ENCODE measurements at places on chromosomes 5 and 9.
A peak's percentile ranks its signal among the peaks of the same experiment; 100 is the strongest.

- no peak for DNase-seq
Observed at GRCh38 chr9:132348676-132349075, 6.1 kb downstream of the SETX start.

DNA sequence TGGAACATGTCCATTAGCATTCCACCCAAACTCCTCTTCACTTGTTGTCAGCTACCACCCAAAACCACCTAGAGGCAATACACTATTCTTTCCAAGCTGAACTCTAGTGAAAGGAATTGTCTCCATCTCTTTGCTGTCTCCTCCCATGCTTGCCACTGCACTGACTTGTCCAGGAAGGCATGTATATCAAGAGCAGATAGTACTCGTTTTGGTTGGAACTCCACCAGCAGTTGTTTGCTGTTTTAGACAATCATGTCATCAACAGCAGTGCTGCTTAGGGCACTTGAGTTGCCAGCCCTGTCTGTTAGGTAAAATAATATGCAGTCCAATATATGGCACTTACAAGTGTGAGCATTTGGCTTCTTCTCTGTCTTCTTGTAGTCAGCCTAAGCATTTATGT is 80.0 kb upstream of the SAP30L start:
- DNase-seq = no peak

DNA sequence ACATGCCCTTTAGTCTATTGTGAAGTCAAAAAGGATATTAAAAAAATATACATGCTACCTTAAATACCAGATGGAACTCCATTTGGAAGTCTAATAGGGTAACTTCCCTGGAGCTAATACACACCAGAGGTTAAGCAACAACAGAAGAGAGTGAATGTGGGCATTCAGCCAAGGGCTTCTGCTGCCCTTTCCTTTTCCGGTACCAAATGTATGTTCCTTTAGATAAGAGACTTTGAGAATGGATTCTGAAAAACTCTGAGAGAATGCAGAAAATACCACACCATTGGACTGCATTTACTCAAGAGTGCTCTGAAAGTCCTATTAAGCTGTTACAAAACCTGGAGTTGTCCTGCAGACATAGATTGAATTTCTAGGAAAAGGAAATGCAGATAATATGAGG is 23.8 kb upstream of the TRPM3 start:
- no peak for DNase-seq

GRCh38 chr9:137095664-137096517 is 9.1 kb downstream of the MAN1B1 start:
- DNase-seq = peak; percentile 10

GRCh38 chr9:87128844-87129493 is 181.7 kb upstream of the GAS1 start:
- DNase-seq = no peak

GRCh38 chr5:8520917-8521316 is 652.0 kb downstream of the MTRR start:
- no peak for DNase-seq

- DNase-seq = no peak
Observed at GRCh38 chr5:42252306-42252705, 170.9 kb upstream of the GHR start.

- no peak for DNase-seq
Observed at GRCh38 chr5:180080486-180081280, 9.1 kb upstream of the RNF130 start.

- no peak for DNase-seq
Observed at GRCh38 chr9:124354346-124355038, 60.8 kb downstream of the PSMB7 start.

DNA sequence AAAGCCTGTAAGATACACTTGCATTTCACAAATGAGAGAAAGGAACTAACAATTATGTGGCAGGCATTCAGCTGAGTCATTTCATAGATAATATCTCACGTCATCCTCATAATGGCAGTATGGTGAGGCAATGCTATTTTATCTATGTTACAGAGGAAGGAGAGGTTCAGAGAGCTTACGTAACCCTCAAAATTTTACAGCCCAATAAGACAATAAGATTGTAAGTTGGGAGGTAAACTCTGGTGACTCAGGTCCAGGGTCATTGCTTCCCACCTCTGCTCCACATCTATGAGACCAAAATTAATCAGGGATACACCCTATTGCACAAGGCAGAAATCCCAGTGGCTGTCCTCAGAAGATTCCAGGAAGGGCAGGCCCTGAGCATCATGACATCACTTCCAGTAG is 309.7 kb downstream of the NSG2 start:
- no peak for DNase-seq

DNA sequence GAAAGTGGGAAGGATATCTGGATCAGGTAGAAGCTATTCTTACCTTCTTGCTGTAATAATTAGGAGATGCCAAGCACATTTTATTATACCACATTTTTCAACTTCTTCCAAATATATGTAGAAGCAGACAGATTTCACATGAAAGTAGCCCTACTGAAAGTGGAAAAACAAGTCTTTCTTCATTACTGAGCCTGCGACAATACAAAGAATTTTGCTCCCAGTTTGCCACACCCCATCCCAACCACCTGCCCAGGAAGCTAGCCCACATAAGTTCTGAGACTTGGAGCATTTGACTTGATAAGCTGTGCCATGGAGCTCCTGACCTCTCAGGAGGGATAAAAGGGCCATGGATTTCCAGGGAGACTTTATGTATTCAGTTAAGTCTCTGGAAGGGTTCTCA is 249.1 kb upstream of the ADCY2 start:
- no peak for DNase-seq

DNA sequence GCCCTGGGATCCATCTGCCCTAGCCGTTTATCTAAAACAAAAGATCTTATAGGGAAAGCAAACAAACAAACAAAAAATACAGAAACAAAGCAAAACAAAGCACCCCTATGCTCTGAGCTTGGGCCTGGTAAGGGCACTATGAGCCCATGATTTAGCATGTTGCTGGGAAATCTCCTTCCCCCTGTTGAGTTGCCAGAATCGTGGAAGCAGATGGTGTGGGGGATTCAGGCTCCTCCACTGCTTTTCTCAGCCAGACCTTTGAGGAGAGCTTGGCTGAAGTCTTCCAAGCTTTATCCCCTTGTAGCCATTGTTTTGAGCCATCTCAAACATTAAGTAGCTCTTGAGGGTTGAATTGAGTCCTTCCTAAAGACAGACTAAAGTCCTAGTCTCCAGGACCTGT is 29.9 kb downstream of the TMC1 start:
- DNase-seq = no peak

DNA sequence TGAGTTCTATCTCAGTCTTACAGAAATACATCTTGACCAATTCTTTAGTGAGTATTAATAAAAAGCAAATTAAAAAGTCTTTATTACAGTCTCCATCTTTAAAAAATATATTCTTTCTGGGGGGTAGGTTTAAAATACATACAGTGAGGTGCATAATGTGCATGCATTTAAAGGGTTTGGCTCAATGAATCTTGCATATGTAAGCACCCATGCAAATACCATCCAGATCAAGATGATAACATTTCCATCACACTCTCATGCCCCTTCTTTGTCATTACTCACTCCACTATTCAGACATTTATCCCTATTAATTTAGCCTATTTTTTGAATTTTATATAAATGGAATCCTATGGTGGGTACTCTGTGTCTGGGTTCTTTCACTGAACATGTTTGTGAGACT is 113.0 kb downstream of the APBA1 start:
- DNase-seq = no peak

DNA sequence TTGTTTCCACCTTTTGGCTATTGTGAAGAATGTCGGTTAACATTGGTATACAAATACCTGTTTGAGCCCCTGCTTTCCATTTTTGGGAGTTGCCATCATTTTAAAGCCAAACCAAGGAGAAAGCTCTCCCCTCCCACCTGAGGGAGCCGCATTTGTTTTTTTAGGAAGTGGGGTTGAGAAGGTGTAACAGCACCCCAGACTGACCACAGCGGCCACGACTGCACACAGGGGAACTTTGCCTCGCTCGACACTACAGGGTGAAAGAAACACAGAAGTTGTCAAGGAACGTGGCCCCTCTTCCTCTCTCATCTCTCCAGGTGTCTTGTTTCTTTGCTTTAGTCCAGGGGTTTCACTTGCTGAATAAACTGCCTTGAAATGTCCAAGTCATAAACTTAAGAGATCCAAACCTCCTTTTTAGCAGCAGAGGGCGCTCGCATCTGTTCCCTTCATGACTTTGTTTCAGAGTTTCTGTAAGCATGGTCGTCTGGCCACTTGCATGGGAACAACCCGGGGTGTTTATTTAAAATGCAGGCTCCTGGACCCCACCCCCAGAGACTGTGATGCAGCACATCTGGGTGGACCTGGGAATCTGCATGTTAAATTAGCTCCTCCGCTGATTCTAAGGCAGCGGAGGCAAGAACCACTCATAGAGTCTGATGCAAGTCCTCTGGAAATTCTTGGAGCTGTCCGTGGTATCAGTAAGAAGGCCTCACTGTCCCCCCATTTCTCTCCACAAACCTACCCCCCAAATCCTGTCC is 2.1 kb upstream of the TTLL11 start:
- peak; percentile 73 for DNase-seq

DNA sequence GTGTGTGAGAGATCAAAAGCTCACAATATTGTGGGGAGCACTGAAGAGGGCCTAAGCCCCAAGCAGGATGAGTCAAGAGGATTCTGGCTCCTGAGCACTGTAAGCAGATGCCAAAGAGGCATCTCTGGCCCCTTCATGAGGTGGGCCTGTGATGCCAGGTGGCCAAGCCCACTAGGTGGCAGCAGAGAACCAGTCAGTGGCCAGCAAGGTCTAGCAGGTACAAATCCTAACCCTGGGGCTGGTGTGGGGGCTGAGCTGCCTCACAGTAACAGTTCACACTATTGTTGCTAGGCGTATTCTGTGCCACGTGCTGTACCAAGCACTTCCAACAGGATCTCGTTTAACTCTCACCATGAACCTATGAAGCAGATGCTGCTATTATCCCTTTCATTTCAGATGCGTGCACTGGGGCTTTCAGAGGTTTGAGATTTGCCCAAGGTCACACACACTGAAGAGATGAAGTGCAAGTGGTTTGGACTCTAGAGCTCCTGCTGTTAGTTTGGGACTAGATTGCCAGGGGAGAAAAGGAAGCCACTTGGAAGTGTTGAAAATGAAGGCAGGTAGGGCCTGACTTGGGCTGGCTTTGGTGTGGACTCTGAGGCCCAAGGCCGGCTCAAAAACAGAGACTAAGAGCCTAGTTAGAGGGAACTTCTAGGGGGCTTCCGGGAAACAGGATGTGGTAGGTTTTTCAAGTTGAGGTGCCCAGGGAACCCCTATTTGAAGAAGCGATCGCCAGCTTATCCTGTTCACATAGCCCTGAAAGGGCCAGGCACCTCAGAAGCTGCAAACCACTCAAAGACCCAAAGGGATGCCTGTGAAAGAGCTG is 4.4 kb upstream of the MLANA start:
- DNase-seq = no peak

Data from SHP77 (cell line).